ENCODE measurements at places on chromosomes 6 and 20.

DNA sequence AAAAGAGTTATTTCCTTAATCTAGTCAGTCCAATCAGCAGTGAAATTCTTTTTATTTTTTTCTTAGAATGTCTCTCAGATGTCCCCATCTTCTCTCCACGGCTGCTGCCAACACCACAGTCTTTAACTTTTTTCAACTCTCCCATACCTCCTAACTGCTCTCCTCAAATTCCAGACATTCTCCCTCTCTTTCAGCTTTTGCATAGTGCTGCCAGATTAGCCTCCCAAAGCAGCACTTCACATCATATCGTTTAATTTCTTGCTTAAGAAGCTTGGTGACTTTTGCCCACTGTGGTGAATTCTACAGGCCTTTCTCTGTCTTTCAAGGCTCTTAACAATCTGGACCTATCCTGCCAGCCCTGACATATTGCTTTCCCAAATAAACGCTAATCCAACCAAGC lies 233.4 kb downstream of the UST start:
- DNase-seq: no peak

DNA sequence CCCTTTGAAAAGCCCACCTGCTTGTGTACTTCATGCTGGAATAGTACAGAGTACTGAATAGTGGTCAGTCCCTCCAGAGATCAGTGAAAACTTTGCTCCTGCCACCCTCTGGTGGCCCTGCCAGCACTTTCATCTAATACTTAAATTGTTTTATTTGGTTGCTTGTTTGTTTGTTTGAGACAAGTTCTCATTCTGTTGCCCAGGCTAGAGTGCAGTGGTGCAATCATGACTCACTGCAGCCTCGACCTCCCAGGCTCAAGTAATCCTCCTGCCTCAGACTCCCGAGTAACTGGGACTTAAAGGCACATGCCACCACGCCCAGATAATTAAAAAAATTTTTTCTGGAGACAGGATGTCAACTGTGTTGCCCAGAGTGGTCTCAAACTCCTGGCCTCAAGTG lies 9.1 kb downstream of the FAM83D start:
- no peak for DNase-seq

GRCh38 chr20:63024573-63025392 lies 18.0 kb upstream of the BHLHE23 start:
- no peak for DNase-seq

DNA sequence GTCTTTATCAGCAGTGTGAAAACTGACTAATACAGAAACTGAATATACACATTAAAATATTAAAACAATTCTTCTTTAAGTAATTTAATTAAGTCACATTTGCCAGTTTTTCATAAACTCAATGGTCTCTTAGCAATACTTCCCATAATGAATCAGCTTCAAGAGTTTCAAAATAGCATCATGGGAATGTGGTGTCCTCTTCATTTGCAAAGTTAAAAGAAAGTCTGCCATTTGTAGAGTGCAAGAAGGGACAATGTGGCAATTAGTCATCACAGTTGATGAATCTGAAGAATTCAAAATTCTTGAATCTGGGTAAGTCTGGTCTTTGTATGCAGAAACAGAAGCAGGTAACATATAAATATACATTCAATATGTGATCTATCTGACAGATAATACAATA lies 38.7 kb downstream of the SYNE1 start:
- DNase-seq: no peak

DNA sequence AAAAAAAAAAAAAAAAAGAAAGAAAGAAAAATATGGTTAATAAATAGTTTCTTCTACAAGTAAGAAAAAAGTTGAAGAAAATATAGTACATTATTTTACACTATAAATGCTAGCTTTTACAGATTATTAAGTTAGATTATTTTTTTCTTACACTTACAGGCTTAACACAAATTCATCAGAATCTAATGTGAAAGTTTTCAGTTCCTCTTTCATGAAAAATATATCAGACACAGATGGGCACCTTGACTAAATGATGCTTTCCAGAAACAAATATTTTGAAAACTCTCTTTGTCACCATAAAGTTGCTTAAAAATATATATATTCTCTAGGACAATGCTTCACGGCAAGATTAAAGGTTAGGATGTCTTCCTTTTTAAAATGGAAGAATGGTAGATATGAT lies 321.8 kb upstream of the HSF2 start:
- DNase-seq: no peak

DNA sequence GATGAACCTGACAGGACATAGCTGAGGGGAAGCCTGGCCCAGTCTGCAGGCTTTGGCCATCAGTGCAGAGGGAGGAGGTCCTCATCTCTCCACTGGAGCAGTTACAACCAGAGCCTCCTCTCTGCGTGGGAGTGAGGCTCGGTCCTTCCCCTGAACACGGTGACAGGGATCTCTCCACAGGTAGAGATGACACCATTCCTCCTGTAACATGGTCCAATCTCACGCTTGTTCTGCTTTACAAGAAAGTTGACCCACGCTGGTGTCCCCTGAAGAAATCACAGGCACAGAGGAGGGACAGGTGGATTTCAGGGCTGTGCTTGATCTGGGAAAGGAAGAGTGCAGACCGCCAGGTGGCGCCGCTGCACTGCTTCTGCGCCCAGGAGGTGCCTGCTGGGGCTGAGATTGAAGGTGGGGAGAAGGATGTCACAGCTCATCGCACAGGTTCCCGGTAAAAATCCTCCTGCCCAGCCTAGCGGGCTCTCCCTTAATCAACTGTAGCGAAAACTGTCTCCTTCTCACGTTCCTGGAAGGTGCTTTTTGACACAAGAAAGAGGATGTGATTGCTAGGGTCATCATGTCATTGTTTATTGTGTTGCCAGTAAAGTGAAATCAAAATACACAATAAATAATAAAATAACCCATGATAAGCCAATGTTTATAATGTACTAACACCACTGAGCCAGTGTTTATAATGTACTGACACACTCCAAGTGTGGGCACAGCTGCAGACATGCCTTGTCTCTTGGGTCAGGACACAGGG lies 20.4 kb downstream of the HLA-G start:
- peak; percentile 4 for DNase-seq

GRCh38 chr20:25276533-25277050 lies 28.7 kb downstream of the PYGB start:
- DNase-seq: no peak

DNA sequence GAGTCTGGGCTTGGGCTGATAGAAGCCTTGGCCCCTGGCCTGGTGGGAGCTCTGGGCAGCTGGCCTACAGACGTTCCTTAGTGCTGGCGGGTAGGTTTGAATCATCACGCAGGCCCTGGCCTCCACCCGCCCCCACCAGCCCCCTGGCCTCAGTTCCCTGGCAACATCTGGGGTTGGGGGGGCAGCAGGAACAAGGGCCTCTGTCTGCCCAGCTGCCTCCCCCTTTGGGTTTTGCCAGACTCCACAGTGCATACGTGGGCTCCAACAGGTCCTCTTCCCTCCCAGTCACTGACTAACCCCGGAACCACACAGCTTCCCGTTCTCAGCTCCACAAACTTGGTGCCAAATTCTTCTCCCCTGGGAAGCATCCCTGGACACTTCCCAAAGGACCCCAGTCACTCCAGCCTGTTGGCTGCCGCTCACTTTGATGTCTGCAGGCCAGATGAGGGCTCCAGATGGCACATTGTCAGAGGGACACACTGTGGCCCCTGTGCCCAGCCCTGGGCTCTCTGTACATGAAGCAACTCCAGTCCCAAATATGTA lies 957 bp upstream of the VEGFA start:
- peak; percentile 87 for DNase-seq

- no peak for DNase-seq
These were observed 4.7 kb upstream of the SCUBE3 start for GRCh38 chr6:35209081-35209480.

DNA sequence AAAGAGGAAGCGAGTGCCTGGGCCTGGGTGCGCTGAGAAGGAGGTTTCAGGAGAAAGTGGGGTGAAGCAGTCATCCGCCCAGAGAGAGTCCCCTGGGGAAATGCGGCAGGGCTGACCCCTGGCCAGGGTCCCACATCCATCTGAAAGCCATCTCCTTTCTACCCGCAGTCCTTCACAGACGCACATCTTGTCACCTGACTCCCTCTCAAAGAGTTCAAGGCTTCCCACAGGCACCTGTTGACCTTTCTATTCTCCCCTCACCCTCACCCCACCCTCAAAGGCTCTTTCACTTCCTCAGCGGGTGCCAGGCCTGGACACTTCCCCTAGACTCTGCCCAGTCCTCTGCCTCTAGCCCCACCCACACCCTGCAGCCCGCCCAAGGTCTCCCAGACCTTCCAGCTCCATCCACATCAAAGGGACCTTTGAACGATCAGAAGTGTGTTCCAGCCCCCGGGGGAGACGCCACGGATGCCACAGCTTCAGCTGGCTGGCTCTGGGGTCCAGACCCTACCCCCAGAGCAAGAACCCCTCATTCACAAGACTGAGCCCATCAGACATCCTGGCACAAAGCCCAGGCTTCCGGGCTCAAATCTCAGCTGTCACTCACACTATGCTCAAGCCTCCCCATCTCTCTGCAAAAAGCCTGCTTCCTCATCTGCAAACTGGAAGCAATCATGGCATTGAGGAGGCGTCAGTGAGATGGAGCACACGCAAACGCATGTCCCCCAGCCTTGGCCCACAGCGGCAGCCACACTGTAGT lies 2.1 kb downstream of the CTSZ start:
- DNase-seq: no peak

GRCh38 chr6:147569788-147570187 lies 61.3 kb downstream of the SAMD5 start:
- DNase-seq: no peak

GRCh38 chr6:37763413-37763812 lies 56.1 kb upstream of the ZFAND3 start:
- no peak for DNase-seq

GRCh38 chr6:101294676-101295075 lies 98.8 kb upstream of the GRIK2 start:
- no peak for DNase-seq

- no peak for DNase-seq
These were observed 102.9 kb downstream of the MACROD2 start for GRCh38 chr20:14098261-14098660.

GRCh38 chr6:153130515-153131036 lies 506 bp downstream of the RGS17 start:
- DNase-seq: no peak

- DNase-seq: no peak
These were observed 36.2 kb upstream of the CD93 start for GRCh38 chr20:23122321-23122720.

- no peak for DNase-seq
These were observed 7.5 kb downstream of the PABPC1L start for GRCh38 chr20:44917399-44917798.

GRCh38 chr6:42610416-42610815 lies 46.6 kb downstream of the UBR2 start:
- no peak for DNase-seq

DNA sequence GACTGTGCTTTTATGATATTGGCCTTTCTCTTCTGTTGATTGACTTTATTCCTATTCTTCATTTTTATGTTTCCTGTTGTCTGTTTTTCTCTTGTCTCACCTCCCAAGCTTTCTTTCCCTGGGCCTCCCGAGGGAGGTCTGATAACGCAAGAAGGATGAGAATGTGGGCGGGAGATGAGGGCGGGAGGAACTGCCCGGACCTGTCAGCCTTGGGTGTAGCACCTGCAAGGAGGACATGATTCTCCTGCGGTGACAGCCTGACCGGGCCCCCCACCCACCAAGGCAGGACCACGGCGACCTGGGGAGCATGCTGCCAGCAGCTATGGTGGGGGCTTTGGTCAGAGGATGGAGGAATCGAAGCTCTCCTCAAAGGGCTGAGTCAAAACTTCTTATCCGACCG lies 86.9 kb downstream of the PLEKHG1 start:
- DNase-seq: no peak

DNA sequence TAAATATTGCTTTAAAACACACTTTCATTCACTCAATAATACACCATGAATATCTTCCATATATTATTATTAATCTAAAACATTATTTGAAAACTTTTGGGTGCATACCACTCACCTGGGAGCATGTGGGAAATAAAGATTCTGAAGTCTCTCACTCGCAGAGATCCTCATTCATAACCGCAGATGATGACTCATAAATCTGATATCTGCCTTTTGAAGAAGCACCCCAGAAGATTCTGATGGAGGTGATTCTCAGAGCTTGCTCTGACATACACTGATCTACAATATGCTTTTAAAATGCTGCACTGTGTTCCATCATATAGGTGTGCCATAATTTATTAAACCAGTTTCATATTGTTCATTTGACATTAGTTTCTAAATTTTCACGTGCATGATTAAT lies 135.0 kb upstream of the SGK1 start:
- no peak for DNase-seq

GRCh38 chr6:149560736-149561135 lies 5.4 kb upstream of the GINM1 start:
- no peak for DNase-seq

DNA sequence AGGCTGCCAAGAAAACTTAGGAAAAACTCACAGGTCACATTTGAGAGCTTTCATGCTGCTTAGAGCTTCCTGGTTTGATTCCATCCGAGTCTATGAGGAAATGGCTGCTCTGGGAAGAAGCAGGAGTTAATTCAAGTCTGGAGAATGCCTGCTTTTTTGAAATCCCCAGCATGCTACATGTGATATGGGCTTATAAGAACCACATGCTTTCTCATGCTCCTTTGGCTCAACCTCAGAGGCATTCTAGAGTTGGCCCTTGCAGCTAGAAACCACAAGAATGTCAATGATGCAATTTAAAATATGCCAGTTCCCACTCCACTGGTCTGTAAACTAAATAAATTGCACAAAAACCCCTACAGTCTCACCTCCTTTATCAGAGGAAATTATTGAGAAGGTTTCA lies 142.9 kb upstream of the OLIG3 start:
- DNase-seq: peak; percentile 98

DNA sequence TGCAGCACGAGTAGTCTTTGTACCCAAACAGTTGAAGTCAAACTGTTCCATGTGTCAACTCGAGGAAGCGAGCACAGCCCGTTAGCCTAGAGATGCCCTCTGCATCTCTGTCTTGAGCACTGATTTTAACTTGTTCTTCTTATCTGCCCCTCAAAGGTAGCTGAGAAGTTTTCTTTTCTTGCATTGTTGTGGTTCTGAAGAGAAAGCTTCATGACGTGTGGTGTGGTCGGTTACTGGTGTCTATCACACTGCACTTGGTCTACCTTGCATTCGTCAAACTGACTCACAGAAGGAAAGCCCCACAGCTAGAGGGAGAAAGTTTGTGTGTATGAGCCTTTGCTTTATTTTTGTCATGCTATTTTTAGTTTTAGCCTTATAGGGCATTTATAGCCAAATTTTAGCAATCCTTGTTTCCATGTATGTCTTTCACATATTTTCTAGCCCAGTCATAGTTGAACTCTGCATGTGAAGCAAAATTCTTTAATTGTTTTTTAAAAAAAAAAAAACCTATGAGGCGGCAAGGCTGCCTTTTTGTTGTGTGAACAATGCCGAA lies 115.1 kb downstream of the JAG1 start:
- peak; percentile 92 for DNase-seq

- DNase-seq: no peak
These were observed 26.4 kb downstream of the RMND1 start for GRCh38 chr6:151425561-151425960.

DNA sequence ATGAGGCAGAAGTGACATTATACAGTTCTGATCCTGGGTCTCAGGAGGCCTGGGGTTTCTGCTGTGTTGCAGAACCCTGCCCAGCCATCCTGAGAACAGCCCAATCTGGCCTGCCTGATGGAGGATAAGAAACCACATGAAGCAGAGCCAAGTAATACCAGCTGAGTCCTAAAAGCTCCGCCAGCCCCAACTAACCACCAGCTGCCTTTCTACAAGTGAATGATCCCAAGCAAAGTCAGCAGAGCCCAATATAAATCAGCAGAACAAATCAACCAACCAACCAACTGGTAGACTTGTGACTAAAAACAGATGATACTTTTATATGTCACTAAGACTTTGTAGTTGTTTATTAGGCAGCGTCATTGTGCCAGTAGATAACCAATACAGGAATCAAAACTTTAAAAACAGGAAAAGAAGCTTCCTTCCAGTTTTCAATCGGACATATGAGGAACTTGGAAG lies 52.1 kb downstream of the SNX5 start:
- DNase-seq: no peak

Measured in AG09309 (cell line).